Endothelial cell (in vitro differentiated cells): ENCODE measurements at places on chromosomes 5 and 9. TPM values are rescaled to one million over a fixed set of nuclear protein-coding genes. Genes with fewer than 3 reads are reported as not detected.

PCYOX1L gene
- total RNA-seq, result 18.3 TPM

PCA3 gene
- total RNA-seq, result 0.62 TPM

GRCh38 chr9:126331964-126332748 is 5.5 kb downstream of the MVB12B start:
- peaks cover 8% of the 10 kb centered on the region for H3K36me3 ChIP-seq
- DNase-seq, result no peak
- peaks cover 38% of the 10 kb centered on the region for H3K4me1 ChIP-seq
- H3K27me3 ChIP-seq, result peaks cover 3% of the 10 kb centered on the region
- H3K4me3 ChIP-seq, result no peak overlapping the region

- peak within 1 kb of the TSS; percentile 98 for H3K4me3 ChIP-seq
- H3K27ac ChIP-seq, result peak within 1 kb of the TSS; percentile 99
- peaks cover 12% of the 10 kb centered on the region for H3K27me3 ChIP-seq
- peaks cover 4% of the 10 kb centered on the region for H3K36me3 ChIP-seq
These were observed at the start of gene CYSTM1 for GRCh38 chr5:140174465-140175366. Gene CYSTM1, plus strand, starts transcription at chr5:140175188. Its CDS starts 19,278 bp downstream, at chr5:140194466.

- no peaks in the 10 kb centered on the region for H3K36me3 ChIP-seq
- no peaks in the 10 kb centered on the region for H3K27me3 ChIP-seq
These were observed 662.8 kb downstream of the PTPRD start for GRCh38 chr9:9949978-9950377.

GRCh38 chr5:135318037-135318436 is 81.0 kb downstream of the MACROH2A1 start:
- no peak overlapping the region for H3K27ac ChIP-seq
- H3K4me1 ChIP-seq, result no peaks in the 10 kb centered on the region
- H3K27me3 ChIP-seq, result peaks cover 5% of the 10 kb centered on the region
- H3K4me3 ChIP-seq, result no peak overlapping the region

DNA sequence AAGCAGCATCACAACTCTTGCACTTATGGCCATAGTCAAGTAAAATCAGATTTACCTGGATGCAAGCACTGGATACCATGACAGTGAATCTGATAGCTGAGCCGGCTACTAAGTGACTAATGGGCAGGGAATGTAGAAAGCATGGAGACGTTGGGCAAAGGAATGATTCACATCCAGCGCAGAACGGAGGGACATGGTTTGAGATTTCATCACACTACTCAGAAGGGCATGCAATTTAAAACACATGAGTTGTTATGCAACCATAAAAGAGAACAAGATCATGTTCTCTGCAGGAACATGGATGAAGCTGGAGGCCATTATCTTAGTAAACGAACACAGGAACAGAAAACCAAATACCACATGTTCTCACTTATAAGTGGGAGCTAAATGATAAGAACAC is 169.1 kb upstream of the PIK3R1 start:
- peaks cover 5% of the 10 kb centered on the region for H3K36me3 ChIP-seq
- H3K27ac ChIP-seq, result no peak overlapping the region
- DNase-seq, result no peak
- H3K4me3 ChIP-seq, result no peak overlapping the region
- no peaks in the 10 kb centered on the region for H3K27me3 ChIP-seq
- no peaks in the 10 kb centered on the region for H3K4me1 ChIP-seq

DNA sequence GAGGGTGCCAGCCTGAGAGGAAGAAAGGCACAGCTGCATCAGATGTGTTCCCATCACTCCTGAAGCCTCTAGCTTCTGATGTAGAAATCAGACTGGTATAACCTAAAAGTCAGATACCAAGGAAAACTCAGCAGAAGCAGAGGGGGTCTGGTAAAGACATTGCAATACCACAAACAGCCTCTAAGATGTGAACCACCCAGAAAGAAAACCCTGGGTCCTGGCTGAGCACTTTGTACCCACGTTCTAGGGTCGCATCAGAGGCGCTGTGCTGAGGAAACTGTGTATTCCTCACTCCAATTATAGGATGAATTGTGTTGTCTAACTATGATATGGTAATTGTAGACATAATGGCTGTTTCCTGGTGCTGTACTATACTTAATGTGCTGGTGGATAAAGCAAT is 275.6 kb downstream of the IRX2 start:
- no peaks in the 10 kb centered on the region for H3K27me3 ChIP-seq
- H3K27ac ChIP-seq, result no peak overlapping the region
- no peaks in the 10 kb centered on the region for H3K4me1 ChIP-seq

DNA sequence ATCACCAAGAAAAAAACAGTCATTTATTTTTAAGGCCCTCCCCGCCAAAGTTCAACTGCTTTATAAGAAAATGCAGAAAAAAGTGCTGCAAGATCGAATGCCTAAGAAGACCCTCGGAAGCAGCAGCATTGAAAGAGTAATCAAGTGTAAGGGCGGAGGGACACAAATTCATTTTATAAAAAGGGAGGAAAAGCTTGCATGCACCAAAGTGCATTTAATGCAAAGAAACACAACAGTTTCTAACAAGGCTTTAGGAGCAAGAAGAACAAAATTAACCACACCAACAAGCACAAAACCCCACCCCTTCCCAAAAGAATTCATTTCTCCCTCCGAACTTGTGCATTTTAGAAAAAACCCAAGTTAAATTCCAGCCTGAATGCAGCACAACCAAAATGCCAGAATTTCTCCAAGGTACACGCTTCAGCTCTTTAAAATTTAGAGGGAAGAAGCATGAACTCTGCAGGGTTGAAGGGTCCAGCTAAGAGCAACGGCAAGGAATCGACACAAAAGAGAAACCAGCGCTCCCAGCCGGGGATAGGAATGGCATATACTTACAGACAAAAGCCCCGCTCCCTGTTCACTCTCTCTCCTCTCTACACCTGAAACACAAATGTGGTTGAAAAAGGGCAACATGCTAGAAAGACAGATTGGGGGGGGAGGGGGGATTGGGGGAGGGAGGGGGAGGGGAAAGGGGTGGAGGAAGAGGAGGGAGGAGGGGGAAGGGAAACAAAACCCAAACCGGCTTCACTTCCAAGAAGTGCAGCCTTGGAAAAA is at the start of gene NREP:
Gene NREP, minus strand, starts transcription at position 614 of the 774 bp plus-strand sequence. CDS start 1,422 bp downstream, outside the sequence.
- peak within 1 kb of the TSS; percentile 98 for H3K4me3 ChIP-seq
- H3K27ac ChIP-seq, result peak within 1 kb of the TSS; percentile 92
- H3K36me3 ChIP-seq, result peaks cover 9% of the 10 kb centered on the region
- DNase-seq, result peak; percentile 36

DNA sequence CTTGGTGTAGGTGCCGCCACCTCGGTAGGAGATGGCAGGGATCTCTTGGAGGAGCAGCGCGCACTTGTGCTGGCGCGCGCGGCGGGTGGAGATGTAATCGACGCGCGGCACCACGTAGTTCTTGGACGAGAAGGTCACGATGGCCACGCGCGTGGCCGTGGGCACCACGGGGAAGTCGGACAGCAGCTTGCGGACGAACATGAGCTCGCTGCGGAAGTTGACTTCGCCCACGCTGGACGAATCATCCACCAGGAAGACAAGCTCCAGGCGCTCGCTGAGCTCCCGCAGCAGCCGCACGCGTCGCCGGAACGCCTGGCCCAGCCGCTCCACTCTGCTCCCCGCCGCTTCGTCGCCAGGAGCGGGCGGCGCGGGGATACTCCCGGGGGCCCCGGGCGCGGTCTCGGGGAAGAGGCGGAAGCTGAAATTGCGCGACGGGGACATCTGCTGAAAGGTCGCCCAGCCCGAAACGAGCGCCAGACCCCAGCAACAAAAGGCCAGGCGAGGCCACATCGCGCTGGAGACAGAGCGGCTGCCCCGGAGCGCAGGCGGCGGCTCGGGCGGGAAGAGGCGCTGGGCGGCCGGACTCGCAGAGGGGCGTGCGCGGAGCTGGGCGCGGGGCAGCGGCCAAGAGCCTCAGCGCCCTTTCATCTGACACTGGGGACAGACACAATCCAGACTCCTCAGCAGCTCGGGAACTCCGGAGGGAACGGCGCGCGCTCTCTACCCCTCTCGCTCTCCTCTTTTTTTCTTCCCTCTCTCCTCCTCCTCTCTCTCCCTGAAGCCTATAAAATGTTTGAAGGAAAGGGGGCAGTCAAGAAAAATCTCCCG is at the start of gene SVEP1:
Gene SVEP1, minus strand, starts transcription at position 708 of the 828 bp plus-strand sequence. Its CDS starts 198 bp downstream, at position 510.
- peaks cover 4% of the 10 kb centered on the region for H3K36me3 ChIP-seq
- H3K4me3 ChIP-seq, result peak within 1 kb of the TSS; percentile 90
- peaks cover 14% of the 10 kb centered on the region for H3K27me3 ChIP-seq
- H3K27ac ChIP-seq, result no peak within 1 kb of the TSS
- peaks cover 13% of the 10 kb centered on the region for H3K4me1 ChIP-seq

- H3K4me1 ChIP-seq, result peaks cover 3% of the 10 kb centered on the region
- H3K27me3 ChIP-seq, result no peaks in the 10 kb centered on the region
- no peaks in the 10 kb centered on the region for H3K36me3 ChIP-seq
- no peak overlapping the region for H3K27ac ChIP-seq
- no peak overlapping the region for H3K4me3 ChIP-seq
These were observed 60.9 kb downstream of the ARHGEF28 start for GRCh38 chr5:73686912-73687311.

DNA sequence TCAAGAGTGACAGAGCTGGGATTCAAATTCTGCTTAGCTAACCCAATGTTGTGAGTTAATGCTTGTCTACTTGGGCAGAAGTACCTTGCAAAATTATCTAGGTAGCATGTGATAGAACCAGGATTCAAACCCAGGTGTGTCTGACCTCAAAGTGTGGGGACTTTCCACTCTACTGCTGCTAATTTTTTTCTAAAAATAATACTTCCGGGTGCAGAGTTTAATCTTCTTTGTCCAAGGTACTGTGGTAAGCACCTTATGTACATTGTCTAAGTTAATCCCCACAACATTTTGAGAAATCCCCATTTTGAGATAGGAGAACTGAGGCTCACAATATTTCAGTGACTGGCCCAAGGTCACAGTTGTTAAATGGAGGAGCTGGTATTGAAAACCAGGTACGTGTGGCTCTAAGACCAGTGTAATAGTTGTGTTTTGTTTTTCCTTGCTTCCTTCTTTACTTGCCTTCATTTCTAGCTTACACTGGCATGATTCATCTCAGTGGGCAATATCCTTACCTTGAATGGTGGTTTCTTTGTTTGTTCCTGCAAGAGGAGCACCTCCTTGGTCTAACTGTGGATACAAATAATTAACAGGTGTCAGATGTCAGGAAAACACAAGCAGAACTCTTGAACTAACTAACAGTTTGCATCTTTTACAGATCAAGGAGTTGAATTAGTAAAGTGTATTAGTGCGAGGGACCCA is 7.5 kb downstream of the ALDOB start:
- peaks cover 4% of the 10 kb centered on the region for H3K36me3 ChIP-seq
- DNase-seq, result no peak
- no peaks in the 10 kb centered on the region for H3K4me1 ChIP-seq
- no peak overlapping the region for H3K27ac ChIP-seq
- H3K4me3 ChIP-seq, result no peak overlapping the region

GRCh38 chr9:124047251-124047672 is 35.7 kb downstream of the LHX2 start:
- DNase-seq, result no peak
- H3K4me3 ChIP-seq, result no peak overlapping the region
- peaks cover 10% of the 10 kb centered on the region for H3K27me3 ChIP-seq
- H3K4me1 ChIP-seq, result no peaks in the 10 kb centered on the region
- no peak overlapping the region for H3K27ac ChIP-seq

- H3K27ac ChIP-seq, result no peak overlapping the region
- H3K27me3 ChIP-seq, result no peaks in the 10 kb centered on the region
- DNase-seq, result no peak
- peaks cover 4% of the 10 kb centered on the region for H3K4me1 ChIP-seq
- H3K36me3 ChIP-seq, result no peaks in the 10 kb centered on the region
These were observed 73.6 kb downstream of the PIP5K1B start for GRCh38 chr9:68778635-68779034.

DNA sequence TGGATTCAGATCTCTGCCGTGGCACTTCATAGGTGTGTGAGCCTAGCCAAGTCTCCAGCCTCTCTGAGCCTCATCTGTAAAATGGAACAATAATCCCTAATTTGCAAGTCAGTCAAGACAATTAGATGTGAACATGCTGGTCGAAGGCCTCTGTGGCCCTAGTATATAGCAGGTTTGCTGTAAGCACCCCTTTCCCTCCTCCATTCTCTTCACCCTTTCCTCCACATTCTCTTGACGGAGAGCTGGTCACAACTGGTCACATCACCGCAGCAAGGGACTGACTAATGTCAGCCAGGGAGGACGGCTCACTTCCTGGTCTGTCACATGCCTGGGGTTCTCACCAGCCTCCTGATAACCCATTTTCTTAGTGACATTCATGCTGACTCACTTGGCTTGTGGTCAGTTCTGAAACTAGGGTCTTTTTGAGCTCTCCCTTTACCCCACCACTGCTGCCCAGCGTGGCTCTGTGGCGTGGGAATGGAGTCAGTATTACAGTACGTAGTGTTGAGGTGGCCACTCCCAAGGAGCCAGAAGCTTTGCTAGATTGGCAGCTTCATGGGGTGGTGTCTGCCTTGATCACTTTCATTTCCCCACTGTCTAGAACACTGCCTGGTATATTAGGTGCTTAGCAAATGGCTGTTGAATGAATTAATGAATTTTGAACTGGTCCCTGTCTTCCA is 47.8 kb downstream of the ERGIC1 start:
- H3K36me3 ChIP-seq, result peaks cover 16% of the 10 kb centered on the region
- H3K27me3 ChIP-seq, result peaks cover 2% of the 10 kb centered on the region
- no peak overlapping the region for H3K27ac ChIP-seq
- DNase-seq, result no peak
- peaks cover 29% of the 10 kb centered on the region for H3K4me1 ChIP-seq

DNA sequence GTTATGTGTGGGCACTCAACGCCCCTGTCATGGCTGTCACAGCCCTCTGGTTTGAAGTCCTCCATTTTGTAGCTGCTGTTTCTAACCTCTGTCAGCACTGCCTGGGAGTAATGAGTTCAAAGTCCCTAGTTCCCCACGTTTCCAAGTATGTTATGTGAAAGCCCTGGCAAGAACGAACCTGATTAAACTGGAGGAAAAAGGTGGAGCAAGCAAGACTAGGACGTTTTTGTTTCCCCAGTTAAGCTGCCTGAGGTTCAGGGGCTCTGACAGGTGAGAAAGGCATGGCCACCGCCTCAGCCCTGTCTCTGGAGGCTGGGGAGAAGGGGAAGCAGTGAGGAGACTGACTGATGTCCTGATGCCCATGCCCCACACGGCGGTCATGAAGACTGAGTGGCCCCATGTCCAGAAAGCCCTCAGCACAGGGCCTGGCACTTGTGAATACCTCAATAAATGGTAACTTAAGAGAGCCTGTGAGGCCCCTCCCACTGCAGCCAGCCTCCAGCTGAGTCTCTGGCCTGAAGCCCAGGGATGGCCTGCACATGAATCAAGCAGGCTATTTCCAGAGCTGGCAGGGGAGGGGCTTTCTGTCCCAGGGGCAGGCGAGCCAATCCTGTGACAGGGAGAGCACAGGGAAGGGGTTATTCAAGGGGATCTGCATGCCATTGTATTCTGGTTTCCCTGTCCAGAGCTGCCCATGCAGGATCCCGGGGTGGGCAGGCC is 61.8 kb downstream of the PFDN1 start:
- H3K4me3 ChIP-seq, result no peak overlapping the region
- no peak overlapping the region for H3K27ac ChIP-seq
- peaks cover 7% of the 10 kb centered on the region for H3K27me3 ChIP-seq
- peaks cover 14% of the 10 kb centered on the region for H3K36me3 ChIP-seq
- DNase-seq, result peak; percentile 49

GRCh38 chr5:99453196-99453595 is 524.4 kb upstream of the CHD1 start:
- no peak for DNase-seq
- no peaks in the 10 kb centered on the region for H3K36me3 ChIP-seq
- H3K27ac ChIP-seq, result no peak overlapping the region

- H3K4me1 ChIP-seq, result no peaks in the 10 kb centered on the region
- peaks cover 88% of the 10 kb centered on the region for H3K36me3 ChIP-seq
- peak overlapping the region; percentile 69 for H3K4me3 ChIP-seq
- peaks cover 9% of the 10 kb centered on the region for H3K27me3 ChIP-seq
- DNase-seq, result no peak
These were observed 40.7 kb downstream of the MAPK9 start for GRCh38 chr5:180251141-180251540.

GRCh38 chr9:123866497-123866896 is 63.4 kb downstream of the DENND1A start:
- H3K4me3 ChIP-seq, result no peak overlapping the region
- H3K36me3 ChIP-seq, result no peaks in the 10 kb centered on the region
- no peak for DNase-seq
- peaks cover 15% of the 10 kb centered on the region for H3K4me1 ChIP-seq
- no peak overlapping the region for H3K27ac ChIP-seq
